WTC11 (cell line): ENCODE measurements at places on chromosomes 7 and 10. TPM values are rescaled to one million over a fixed set of nuclear protein-coding genes. Genes with fewer than 3 reads are reported as not detected.

Gene CCM2
- 30.7 to 32.7 TPM (median 32.0 TPM) in 3 replicates for total RNA-seq

- H3K4me1 ChIP-seq: no peaks in the 10 kb centered on the region
- DNase-seq: no peak
- no peaks in the 10 kb centered on the region for H3K27me3 ChIP-seq
- H3K36me3 ChIP-seq: no peaks in the 10 kb centered on the region
- H3K27ac ChIP-seq: no peak overlapping the region
These were observed 336.3 kb upstream of the MAGI2 start for GRCh38 chr7:79789584-79790345.

Gene TNS3
- total RNA-seq: 28.3 to 37.7 TPM (median 29.6 TPM) in 3 replicates

Gene LAMB4
- not detected in 3 replicates for total RNA-seq

- H3K27ac ChIP-seq: no peak overlapping the region
- no peaks in the 10 kb centered on the region for H3K27me3 ChIP-seq
- H3K36me3 ChIP-seq: no peaks in the 10 kb centered on the region
- no peak for DNase-seq
These were observed 727.0 kb downstream of the TYW1 start for GRCh38 chr7:67723591-67723990.

DNA sequence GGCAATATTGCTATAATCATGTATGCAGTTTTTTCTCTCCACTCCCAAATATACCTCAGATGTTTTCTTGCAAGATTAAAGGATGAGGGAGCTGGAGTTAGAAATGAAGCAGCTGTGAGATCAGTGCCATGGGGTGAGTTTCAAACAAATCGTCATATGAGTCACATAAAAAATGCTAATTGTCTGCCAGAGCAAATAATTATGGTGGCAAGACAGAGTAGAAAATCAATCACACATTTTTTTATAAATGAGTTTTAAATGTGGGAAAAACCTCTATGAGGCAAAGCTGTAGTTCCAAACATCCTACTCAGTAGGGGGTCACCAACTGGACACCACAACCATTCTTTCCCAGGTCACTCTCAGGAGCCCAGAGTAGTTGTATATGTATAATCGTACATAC, 55.3 kb downstream of the CH25H start:
- no peaks in the 10 kb centered on the region; the same call in 1 of the 2 replicates for H3K36me3 ChIP-seq
- no peaks in the 10 kb centered on the region for H3K4me1 ChIP-seq
- no peak for DNase-seq
- no peak overlapping the region for H3K27ac ChIP-seq
- no peak overlapping the region for H3K4me3 ChIP-seq
- no peaks in the 10 kb centered on the region; the same call in 1 of the 2 replicates for H3K27me3 ChIP-seq

DNA sequence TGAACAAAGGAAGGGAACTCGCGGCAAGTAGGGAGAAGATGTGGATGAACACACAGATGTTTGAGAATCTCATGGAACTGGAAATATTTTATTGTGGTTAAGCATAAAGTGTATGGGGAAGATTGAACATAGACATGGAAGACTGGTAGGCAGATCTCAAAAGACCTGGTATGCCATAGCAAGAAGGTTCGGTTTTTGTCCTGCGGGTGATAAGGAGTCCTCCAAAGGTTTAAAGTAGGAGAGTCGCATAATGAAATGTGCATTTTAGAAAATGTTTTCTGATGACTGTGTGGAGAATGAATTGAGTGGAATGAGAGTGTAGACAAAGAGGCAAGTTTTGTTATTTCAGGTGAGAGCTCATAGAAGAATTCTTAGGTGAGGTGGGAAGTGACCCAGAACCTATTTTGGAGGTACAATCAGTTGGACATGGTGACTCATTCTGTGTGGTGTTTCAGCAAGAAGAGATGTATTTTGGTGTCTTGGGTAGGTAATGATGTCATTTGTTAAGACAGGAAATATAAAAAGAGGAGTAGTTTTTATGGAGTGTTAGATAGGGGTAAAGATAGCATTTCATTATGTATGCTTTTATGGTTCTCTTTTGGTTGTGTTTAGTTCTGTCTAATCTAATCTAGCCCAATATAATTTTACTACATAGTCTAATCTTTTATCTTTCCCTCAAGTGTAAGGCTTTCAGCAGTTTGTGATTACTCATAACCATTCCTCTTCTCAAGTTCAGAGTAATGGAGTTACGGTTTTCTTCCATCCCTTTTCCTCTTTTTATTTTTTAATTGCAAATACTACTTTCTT, 239.2 kb downstream of the EXOC4 start:
- H3K27ac ChIP-seq: no peak overlapping the region
- H3K27me3 ChIP-seq: no peaks in the 10 kb centered on the region
- DNase-seq: no peak
- no peak overlapping the region for H3K4me3 ChIP-seq

Gene PAPOLB
- 0.23 to 0.31 TPM (median 0.27 TPM) in 3 replicates for total RNA-seq

DNA sequence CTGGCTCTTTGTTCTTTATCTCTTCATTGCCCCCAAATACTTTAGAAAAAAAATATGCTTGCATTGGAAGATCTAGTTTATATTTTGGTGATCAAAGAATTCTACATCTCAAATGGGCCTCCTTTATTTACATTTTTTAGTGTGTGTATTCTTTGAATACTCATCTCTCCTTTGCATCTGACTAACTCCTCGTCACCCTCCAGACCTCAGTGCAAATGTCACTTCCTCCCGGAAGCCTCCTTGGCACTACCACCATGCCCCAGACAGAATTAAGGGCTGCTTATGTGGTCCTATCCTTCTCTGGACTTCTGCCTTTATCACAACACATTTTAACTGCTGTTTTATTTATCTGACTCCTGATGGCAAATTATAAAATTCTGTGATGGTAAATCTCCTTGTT, 52.0 kb upstream of the PPP1R3C start:
- no peak overlapping the region for H3K27ac ChIP-seq
- peaks cover 19% of the 10 kb centered on the region for H3K4me1 ChIP-seq
- no peaks in the 10 kb centered on the region for H3K27me3 ChIP-seq
- no peak for DNase-seq
- no peak overlapping the region for H3K4me3 ChIP-seq

- DNase-seq: no peak
- H3K27me3 ChIP-seq: no peaks in the 10 kb centered on the region
- H3K27ac ChIP-seq: no peak overlapping the region
- H3K36me3 ChIP-seq: peaks cover 17% of the 10 kb centered on the region
These were observed 24.2 kb upstream of the PRR15 start for GRCh38 chr7:29539471-29539870.

GRCh38 chr10:16995867-16996529, 133.6 kb downstream of the CUBN start:
- H3K36me3 ChIP-seq: no peaks in the 10 kb centered on the region
- no peaks in the 10 kb centered on the region for H3K27me3 ChIP-seq
- H3K4me1 ChIP-seq: peaks cover 14% of the 10 kb centered on the region
- no peak for DNase-seq
- H3K4me3 ChIP-seq: no peak overlapping the region
- H3K27ac ChIP-seq: peak overlapping the region; percentile 20; the same call in 1 of the 2 replicates

DNA sequence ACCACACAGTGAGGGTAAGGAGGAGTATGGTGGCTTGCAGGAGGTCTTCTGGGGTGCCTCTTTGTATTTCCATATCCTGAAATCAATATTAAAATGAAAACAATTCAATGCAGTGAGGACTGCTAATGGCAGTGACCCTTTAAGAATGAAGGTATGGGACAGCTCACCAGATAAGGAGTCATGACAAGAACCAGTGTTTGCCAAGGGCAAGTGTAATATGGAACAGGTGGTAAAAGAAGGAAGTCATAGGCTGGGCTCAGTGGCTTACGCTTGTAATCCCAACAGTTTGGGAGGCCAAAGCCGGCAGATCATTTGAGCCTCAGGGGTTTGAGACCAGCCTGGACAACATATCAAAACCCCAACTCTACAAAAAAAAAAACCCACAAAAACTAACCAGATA, 20.0 kb upstream of the LIPA start:
- no peak overlapping the region for H3K4me3 ChIP-seq
- peaks cover 10% of the 10 kb centered on the region for H3K4me1 ChIP-seq
- DNase-seq: no peak
- H3K36me3 ChIP-seq: no peaks in the 10 kb centered on the region

DNA sequence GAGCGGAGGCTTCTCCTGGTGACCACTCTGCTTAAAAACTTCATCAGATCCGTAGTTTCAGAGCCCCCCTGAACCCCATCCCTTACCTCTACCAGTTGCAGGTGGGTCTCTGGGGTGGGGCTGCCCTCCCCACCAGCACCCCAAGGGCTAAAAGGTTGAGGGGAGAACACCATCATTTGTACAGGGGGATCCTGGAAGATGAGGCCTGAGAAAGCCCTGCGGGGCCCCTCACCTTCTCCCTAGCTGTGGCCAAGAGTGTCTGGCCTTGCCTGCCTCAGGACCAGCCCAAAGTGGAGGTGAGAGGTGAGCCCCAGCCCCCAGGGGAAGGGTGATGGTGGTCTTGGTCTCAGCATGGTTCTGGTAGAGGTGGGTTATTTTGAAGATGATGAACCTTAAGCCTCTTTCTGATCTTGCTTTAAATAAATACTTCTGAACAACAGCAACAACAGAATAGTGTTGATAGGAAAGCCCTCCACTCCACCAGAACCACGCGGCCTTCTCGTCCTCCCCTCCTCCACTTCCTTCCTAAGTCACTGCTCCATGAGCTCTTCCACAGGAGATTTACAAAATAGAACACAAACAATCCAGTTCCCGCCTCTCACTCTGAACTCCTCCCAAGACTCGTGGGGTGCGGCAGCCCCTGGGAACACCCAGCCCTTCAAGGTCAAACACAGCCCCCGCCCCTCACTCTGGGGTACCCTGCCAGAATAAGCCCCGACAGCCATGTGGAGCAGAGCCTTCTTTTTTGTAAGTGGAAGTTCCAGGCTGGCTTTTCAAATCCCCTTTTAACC, 169.1 kb downstream of the EGFR start:
- peaks cover 48% of the 10 kb centered on the region for H3K4me1 ChIP-seq
- no peak overlapping the region for H3K4me3 ChIP-seq
- no peaks in the 10 kb centered on the region for H3K27me3 ChIP-seq
- DNase-seq: no peak

DNA sequence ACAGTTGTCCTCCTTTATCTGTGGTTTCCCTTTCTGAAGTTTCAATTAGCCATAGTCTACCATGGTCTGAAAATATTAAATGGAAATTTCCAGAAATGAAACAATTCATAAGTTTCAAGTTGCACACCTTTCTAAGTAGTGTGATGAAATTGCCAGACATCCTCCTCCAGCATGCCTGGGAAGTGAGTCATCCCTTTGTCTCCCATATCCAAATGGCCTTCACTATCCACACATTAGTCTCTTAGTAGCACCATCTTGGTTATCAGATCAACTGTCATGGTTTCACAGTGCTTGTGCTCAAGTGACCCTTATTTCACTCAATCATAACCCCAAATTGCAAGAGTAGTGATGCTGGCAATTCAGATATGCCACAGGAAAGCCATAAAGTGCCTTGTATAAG, 83.4 kb upstream of the PPP1R9A start:
- no peak overlapping the region for H3K27ac ChIP-seq
- peaks cover 2% of the 10 kb centered on the region for H3K27me3 ChIP-seq
- no peak for DNase-seq
- peaks cover 13% of the 10 kb centered on the region for H3K36me3 ChIP-seq
- no peak overlapping the region for H3K4me3 ChIP-seq
- H3K4me1 ChIP-seq: peaks cover 13% of the 10 kb centered on the region

Gene GPER1
- total RNA-seq: 0.28 to 0.87 TPM (median 0.41 TPM) in 3 replicates
